Stimulated activated naive CD4-positive, alpha-beta T cell treated with Interleukin-2 at 50 U/mL for 16 hours (primary cell): ENCODE measurements at places on chromosomes 5 and 9.
A peak's percentile ranks its signal among the peaks of the same experiment; 100 is the strongest.

DNA sequence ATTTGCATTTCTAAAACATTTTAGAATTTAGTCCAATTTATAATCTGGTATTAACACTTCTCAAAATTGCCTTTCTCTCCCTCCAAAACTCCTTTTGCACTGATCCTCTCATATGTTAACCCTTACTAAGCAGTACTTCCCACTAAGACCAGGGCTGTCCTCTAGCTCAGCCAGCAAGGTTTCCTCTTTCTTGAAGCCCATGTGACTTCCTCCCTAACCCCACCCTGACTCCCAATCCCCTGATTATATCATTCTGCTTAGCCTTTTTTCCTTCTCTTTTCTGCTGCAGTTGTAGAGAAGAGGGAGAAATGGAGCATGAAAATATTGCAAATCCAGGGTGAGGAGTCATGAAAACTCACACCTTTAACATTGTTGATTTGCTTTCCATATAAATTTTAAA is 241.7 kb downstream of the MCTP1 start:
- no peak for DNase-seq

DNA sequence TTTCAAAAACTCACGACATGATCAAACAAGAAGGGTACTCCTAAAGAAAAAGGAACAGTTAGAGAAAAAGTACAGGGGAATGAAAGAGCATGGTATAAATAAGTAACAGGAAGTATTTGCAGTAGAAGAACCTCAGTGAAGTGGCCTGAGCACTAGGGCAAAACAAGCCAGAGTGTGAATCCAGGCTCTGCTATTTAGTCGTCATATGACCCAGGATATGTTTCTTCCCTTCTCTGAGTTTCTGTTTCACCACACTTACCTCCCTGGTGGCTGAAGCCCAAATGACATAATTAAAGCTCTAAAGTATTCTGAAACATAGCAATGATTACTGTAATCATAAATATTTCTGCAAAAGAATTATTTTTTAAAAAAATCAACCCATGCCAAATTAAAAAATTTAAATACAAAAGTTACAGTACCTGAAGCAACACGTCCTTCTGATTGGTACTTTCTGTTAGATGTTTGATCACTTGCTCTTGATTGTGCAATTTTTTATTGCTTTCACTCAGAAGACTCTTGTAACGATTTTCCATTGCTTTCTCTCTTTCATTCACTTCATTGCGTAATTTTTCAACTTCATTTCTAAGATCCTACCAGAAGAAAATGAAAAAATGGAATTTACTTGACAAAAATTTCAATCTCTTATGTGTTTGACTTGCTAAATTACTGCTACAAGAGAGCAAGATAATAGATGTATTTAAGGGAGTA is 88.9 kb downstream of the CDK5RAP2 start:
- no peak for DNase-seq

GRCh38 chr5:110973510-110973909 is 98.0 kb upstream of the TSLP start:
- DNase-seq, result no peak

DNA sequence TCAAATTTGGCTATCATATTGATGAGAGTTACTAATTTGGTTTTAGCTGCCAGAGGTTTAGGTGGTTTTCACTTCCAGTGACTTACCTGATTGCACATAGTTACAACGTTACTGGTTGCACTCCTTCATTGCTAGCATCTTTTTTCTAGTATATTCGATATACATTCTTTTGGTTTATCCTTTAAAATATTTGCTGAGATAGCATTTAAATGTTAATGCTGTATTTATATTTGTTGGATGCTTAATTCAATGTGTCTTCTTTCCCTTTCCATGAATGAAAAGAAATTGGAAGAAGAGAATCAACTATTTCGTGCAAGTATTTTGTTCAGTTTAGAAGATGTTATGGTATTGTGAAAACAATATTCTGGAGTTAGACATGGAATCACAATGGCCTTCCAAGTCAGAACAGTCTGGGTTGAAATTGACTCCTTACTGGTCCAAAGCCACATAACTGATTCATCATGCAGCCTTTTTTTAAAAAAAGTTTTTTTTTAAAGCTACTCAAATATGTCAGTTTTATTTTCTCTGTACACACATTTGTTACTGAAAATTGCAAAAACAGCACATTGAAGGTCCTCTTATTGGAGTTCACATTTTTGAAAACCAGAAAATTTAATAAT is 2.2 kb downstream of the SPIN1 start:
- DNase-seq, result no peak

GRCh38 chr9:127155314-127155960 is 33.0 kb upstream of the ANGPTL2 start:
- DNase-seq, result no peak

DNA sequence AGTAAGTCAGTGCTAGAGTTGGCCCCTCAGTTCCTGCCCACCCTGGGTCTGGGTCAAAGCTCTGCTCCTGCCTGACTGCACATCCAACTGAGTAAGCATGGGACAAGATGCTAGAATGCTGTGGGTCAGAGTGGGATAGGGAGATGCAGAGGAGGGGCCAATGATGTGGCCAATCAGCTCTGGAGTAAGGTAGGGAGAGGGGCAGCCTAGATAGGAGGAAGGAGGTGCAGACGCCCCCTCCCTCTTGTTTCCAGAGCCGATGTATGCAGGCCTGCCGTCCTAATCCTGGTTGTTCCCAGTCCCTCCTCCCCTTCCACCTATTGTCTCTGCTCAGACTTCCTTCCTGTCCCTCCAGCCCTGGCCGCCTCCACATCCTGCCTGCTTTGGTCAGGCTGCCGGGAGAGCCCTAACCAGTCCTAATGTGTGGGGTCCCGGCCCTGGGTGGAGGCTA is 1.3 kb downstream of the ARAP3 start:
- no peak for DNase-seq

GRCh38 chr9:132241840-132242620 is 80.2 kb downstream of the NTNG2 start:
- DNase-seq, result peak; percentile 47

DNA sequence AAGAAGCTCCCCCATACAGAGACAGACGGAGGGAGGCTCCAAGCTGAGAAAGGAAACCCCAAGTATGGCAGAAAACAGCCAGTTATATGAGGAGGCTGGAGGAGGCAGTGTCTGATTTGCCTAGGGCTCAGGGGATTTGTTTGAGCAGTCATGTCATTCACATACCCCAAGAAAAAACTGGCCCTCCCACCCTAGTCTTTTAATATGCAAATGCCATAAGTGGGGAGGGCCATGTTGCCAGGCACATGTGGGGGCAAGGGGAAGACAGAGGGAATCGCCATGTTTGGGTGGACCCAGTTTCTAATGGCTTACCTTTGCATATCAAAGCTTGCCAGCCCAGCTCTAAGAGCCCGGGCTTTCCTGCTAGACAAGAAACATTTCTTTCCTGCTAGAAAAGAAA is 1163.8 kb downstream of the TAF11L14 start:
- no peak for DNase-seq

DNA sequence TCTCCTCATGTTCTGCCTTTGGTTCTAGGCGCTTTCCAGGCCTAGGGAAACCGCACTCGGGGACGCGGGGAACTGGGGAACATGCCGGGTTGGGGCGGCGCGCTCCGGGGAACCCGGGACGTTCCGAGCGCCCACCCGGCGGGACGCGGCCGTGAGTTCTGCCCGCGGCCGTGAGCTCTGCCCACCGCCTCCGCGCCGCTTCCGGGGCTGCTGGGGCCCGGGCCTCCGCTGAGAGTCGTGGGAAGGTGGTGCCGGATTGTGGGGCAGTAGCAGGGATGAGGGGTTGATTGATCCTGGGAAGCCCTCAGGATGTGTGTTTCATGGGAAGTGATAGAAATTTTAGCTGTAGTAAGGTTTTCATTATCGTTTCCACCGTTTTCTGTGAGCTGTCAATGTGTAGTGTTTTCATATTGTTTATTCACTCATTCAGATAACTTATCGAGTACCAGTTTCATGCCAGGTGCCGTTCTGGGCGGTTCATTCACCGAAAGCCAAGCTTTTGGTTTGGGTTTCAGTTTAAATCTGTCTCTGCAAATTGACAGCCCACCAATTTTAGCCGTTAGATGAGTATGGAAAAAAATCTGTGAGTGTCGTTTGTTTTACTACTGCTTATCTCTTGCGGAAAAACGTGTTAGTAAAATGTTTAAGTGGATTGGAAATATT is 657 bp downstream of the MTRR start:
- peak; percentile 38 for DNase-seq
